ENCODE measurements at places on chromosomes 4 and X.

DNA sequence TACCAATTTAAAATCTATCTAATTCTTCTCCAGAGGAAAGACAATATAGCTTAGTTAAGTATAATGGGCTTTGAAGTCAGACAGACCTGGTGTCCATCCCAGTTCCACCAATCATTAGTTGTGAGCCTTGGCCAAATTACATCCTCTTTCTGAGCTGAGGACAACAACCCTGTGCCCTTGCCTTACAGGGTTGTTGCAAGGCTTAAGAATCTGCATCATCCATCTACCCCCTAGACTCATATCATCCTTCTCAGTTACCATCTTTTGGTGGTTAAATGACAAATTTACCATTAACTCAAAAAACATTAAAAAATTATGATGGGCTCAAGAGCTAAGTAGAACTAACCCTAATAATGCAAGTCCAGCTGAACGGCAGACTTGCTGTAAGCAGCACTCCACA lies 51.6 kb downstream of the NAP1L5 start:
- DNase-seq, result no peak

DNA sequence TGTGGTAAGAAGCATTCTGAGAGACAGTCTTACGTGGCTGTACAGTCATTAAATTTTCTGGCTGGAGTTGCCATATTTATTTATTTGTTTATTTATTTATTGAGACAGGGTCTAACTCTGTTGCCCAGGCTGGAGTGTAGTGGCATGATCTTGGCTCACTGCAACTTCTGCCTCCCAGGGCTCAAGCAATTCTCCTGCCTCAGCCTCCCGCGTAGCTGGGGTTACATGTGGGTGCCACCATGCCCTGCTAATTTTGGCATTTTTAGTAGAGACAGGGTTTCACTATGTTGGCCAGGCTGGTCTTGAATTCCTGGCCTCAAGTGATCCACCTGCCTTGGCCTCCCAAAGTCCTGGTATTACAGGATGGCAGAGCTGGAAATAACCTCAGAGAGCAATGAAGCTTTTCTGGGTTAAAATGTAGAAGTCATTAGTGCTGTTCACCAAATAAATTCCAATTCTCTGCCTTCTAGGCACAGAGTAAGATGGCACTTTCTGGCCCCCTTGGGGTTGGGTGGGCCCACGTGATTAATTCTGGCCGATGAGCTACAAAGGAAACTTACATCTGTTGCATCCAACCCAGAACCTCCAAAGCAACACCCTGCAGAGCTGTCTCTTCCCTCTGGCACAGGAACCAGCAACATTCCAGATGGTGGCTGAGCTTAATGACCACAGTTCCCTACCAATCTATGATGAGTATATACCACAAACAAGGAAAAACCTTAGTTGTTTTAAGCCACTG lies 4.5 kb downstream of the MRFAP1 start:
- no peak for DNase-seq

DNA sequence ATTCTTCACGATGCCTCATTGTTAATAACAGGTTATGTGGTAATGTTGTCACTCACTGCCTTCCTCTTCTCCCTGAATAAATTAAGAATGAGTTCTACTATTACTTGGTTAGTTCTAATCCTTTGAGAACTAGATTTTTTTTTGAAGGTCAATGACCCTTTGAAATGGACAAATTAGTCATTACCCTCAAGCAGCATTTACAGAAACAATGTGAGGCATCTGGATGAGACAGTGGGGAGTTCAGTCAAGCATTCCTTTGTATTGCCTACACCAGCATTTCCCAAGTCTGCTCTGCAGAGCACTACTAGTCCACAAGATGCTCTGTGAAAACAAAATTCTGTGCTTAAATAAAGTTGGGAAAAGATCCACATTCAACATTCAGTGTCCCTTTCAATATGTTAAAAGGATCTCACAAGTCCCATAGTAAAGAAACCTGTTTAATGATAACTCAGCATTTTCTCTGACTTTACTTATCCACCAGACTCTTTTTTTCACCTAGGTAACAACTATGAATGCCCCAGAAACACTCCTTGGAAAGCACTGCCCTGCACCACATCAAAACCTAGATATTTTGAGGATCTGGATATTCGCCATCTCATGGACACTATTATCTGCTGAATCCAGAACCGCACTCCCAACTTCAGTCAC lies 60.6 kb downstream of the CHRDL1 start:
- DNase-seq, result peak; percentile 84

GRCh38 chrX:45324941-45325340 lies 124.3 kb upstream of the DIPK2B start:
- DNase-seq, result no peak

DNA sequence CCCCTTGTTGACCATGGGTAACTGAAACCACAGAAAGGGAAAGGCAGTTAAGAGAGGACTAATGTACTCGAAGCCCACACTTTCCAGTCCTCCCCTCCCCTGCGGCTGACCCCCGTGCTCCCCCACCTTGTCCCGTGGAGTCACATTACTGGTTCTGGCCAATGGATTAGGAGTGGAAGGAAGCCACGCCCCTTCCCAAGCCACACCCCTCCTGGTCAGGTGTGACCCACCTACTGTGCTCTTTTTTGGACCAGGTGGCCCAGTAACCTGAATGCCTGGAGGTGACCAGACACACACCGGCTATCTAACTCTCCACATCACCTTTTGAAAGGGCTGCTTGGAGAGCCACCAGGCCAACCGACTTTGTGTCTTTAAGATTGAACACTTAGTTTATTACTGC lies 109.3 kb upstream of the MSX1 start:
- DNase-seq, result no peak

- DNase-seq, result no peak
Observed at GRCh38 chr4:23360718-23361117, 529.1 kb downstream of the PPARGC1A start.

DNA sequence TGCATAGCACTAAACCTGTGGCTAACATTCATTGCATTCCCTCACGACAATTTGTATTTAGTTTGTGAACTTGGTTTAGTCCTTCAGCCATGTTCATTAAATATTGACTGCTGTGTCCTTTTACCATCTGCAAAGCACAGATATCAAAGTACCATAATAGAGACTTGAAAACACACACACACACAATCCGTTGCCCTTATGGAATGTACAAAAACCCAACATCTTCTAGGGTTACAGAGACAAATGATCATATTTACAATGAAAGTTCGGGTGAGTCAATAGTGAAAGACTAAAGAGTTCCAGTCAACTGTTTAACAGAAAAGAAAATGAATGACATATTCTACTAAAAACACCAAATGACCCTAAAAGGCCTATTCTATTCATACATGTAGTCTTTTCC lies 50.8 kb upstream of the TXK start:
- DNase-seq, result no peak

- peak; percentile 4 for DNase-seq
Observed at GRCh38 chr4:24330573-24330972, 253.8 kb downstream of the DHX15 start.

DNA sequence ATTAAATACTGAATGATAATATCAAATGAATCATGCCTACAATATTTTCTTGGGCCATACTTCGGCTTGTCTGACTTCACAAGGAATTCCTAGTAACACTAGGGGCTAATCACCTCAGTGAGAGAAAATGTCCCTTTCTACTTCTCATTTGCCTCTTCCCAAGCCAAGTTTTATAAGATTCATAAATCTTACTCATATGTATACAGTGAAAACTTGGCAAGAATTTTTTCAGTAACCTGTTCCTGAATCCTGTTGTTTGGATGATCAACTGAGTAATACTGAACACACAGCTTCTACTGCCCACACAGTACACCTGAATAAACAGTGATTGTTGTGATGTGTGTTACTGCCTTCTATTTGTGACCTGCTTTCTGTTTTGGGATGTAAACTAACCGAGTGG lies 16.5 kb downstream of the TMPRSS11E start:
- DNase-seq, result peak; percentile 13

DNA sequence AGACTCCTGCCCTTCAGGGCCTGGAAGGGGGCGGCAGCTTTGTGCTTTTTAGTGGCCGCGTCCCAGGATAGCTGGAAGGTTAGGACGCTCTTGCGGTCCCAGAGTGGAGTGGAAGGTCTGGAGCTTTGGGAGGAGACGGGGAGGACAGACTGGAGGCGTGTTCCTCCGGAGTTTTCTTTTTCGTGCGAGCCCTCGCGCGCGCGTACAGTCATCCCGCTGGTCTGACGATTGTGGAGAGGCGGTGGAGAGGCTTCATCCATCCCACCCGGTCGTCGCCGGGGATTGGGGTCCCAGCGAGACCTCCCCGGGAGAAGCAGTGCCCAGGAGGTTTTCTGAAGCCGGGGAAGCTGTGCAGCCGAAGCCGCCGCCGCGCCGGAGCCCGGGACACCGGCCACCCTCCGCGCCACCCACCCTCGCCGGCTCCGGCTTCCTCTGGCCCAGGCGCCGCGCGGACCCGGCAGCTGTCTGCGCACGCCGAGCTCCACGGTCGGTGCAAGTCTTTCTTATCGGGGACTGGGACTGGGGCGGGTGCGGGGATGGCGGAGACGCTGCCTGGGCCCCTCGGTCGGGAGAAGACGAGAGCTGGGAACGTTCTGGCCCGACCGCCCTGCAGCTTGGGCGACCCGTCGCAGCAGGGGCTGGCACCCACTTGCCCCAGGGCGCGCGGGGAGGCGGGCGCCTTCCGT lies at the start of gene EDNRA:
Gene EDNRA, plus strand, starts transcription at position 207 of the 686 bp plus-strand sequence. CDS start 4,585 bp downstream, outside the sequence.
- DNase-seq, result peak; percentile 79

DNA sequence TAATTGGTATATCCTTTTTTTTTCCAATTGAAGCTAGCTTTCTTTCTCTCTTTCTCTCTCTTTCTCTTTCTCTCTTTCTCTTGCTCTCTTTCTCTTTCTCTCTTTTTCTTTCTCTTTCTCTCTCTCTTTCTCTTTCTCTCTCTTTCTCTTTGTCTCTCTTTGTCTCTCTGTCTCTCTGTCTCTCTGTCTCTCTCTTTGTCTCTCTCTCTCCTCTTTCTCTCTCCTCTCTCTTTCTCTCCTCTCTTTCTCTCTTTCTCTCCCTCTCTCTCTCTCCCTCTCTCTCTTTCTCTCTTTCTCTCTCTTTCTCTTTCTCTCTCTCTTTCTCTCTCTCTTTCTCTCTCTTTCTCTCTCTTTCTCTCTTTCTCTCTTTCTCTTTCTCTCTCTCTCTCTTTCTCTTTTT lies 66.6 kb downstream of the ASMT start:
- DNase-seq, result no peak

DNA sequence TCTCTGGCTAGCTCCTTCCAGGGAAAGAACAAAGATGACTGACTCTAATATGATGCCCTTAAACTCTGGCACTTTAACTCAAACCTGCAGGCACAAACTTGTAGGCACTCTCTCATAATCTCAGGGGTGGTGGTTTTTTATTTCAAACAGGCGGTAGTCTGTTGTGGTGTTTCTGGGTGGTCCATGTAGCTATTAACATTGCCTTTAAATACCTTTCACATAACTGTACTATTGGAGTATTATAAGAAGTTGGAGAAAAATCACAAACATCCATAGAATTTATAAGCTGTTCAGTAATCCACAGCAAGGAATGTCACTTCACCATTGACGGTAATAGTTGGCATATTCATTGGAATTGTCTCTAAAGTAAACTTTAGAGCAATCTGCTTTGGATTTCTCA lies 204.2 kb upstream of the PDE5A start:
- no peak for DNase-seq

DNA sequence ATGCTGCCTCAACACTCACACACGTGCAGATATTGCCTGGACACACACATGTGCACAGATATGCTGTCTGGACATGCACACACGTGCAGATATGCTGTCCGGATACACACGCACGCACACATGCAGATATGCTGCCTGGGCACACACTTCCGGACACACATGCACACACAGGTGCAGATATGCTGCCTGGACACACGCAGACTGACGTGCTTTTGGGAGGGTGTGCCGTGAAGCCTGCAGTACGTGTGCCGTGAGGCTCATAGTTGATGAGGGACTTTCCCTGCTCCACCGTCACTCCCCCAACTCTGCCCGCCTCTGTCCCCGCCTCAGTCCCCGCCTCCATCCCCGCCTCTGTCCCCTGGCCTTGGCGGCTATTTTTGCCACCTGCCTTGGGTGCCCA lies 14.7 kb downstream of the FGFRL1 start:
- no peak for DNase-seq

- no peak for DNase-seq
Observed at GRCh38 chr4:2246384-2247127, 4.6 kb upstream of the HAUS3 start.
